Activated CD4-positive, alpha-beta T cell treated with anti-CD3 and anti-CD28 coated beads for 24 hours (primary cell): ENCODE measurements at places on chromosomes 11 and 22.

DNA sequence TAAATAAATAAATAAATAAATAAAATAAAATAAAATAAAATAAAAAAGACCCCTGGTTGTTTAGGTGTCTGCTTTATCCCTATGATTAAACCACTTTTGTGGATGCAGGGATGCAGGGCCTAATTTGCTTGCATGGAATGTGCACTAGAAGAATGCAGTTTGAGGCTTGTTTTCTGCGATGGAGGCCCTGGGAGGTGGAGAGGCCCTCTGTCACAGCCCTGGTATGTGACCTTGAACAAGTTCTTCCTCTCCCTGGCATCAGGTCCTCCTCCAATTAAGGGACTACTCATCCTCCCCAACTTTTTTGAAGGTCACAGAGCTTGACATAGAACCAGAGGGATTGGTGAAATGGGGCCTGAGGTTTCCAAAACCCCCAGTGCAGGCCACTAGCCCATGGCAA lies 22.7 kb downstream of the KCNJ4 start:
- DNase-seq = no peak

DNA sequence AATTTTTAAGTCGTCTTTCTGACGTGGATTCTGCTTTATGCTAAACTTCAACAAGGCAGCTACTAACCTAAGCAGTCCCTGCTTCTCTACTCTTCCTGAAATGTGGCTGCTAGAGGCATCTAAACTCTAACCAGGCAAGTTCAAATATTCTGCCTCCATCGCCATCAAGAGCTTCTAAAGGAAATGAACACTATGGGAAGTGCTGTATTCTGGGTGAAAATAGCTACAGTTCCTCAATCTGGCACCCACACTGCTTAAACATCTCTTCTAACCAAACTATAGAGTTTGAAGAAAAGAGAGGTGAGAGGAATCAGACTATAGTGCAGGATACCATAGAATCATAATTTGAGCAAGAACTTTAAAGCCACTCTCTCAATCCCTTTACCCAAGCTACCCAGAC lies 6.3 kb downstream of the NRIP3 start:
- no peak for DNase-seq

DNA sequence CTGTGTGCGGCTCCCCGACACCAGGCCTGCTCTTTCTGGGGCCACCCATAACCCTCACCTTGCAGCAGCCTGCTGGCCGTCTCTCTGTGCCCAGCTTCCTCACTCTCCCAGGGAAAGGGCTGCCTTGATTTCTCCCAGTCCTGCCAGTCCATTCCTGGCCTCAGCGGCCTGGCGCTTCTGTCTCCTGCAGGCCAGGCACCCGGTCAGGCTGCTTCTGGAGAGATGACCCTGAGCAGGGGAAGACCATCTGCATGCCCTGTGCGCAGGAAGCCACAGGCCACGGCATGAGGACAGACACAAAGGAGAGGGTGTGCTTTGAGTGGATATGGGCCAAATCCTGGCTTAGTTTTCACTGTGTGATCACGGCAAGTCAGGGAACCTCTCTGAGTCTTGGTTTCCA lies 86.2 kb downstream of the TSPAN18 start:
- DNase-seq = no peak

DNA sequence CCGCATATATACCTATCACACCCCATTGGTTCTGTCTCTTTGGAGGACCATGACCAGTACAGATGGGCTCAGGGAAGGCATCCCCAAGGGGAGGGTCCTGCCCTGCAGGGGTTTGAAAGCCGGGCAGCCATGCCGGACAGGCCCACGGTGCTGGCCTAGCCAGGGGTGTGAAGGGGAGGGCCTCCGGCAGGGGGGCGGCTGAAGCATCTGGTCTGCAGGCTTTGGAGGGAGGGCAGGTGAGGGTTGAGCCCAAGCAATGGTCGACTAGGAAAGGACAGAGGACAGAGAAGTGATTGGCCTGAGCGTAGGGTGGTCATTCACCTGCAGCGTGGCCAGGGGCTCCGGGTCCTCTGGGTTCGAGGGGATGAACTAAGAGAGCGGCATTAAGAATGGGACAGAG lies 11.2 kb upstream of the CTSD start:
- DNase-seq = no peak

- DNase-seq = peak; percentile 22
Measured at GRCh38 chr11:12288212-12288930, 89.0 kb upstream of the PARVA start.
